ENCODE measurements at places on chromosomes 4 and X. TPM values are rescaled to one million over a fixed set of nuclear protein-coding genes. Genes with fewer than 3 reads are reported as not detected.

- no peaks in the 10 kb centered on the region for H3K4me1 ChIP-seq
- DNase-seq: no peak
- no peaks in the 10 kb centered on the region for H3K27me3 ChIP-seq
- H3K36me3 ChIP-seq: no peaks in the 10 kb centered on the region
- H3K4me3 ChIP-seq: no peak overlapping the region
These were observed 48.5 kb downstream of the NELFA start for GRCh38 chr4:1960170-1960825.

TIMM8A gene
- 4.9 TPM for total RNA-seq

- H3K27me3 ChIP-seq: no peaks in the 10 kb centered on the region
- no peaks in the 10 kb centered on the region for H3K36me3 ChIP-seq
- no peaks in the 10 kb centered on the region for H3K4me1 ChIP-seq
These were observed 868 bp downstream of the DACH2 start for GRCh38 chrX:86149119-86149518.

SEC24B gene
- 44.1 TPM for total RNA-seq

- no peak for DNase-seq
- H3K27ac ChIP-seq: no peak overlapping the region
- no peaks in the 10 kb centered on the region for H3K36me3 ChIP-seq
- H3K4me1 ChIP-seq: no peaks in the 10 kb centered on the region
- H3K4me3 ChIP-seq: no peak overlapping the region
These were observed 10.5 kb upstream of the UCP1 start for GRCh38 chr4:140579278-140579677.

DNA sequence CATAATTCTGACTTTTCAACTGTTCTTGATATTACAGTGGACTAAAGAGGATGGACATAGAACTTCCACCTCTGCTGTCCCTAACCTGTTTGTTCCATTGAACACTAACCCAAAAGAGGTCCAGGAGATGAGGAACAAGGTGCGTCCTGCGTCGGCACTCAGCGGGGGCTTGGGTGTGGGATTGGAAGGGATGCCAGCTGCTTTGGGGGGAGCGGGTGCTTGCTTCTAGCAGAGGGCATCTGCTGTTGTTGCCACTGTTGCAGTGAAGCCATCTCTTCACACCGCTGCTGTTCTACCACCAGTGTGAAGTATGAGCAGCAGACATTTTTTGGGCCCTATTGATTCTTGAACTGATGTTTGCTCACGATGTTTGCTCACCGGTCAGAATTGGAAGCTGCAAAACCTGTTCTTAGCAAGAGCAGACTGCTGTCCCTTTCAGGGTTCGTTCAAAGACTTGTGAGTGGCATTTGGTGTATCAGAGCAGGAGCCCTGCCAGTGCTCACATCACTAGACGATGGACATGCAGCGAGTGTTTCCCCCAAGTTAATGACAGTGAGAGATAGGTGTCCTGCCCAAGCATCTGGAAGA lies 55.4 kb downstream of the NOP14 start:
- H3K27me3 ChIP-seq: no peaks in the 10 kb centered on the region
- no peak overlapping the region for H3K4me3 ChIP-seq
- DNase-seq: peak; percentile 64
- peaks cover 6% of the 10 kb centered on the region for H3K36me3 ChIP-seq
- peaks cover 9% of the 10 kb centered on the region for H3K4me1 ChIP-seq
- peak overlapping the region; percentile 11 for H3K27ac ChIP-seq

CHRNA9 gene
- not detected for total RNA-seq

DNA sequence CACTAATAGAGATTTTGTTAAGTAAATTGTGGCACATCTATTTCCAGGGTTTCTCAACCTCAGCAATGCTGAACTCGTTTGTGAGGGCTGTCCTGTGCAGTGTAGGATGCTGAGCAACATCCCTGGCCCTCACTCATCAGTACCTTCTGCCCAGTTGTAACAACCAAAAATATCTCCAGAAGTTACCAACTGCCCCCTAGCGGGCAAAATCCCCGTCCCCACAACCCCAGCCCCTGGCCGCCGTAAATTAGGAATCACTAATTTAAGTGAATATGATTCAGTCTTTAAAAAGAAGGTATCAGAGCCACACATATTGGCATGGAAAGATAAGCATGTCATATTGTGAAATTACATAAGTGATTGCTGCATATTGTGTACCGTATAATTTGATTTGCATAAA lies 123.4 kb downstream of the ASB9 start:
- H3K36me3 ChIP-seq: no peaks in the 10 kb centered on the region
- H3K4me1 ChIP-seq: no peaks in the 10 kb centered on the region
- no peak for DNase-seq
- H3K27me3 ChIP-seq: no peaks in the 10 kb centered on the region
- no peak overlapping the region for H3K27ac ChIP-seq

DNA sequence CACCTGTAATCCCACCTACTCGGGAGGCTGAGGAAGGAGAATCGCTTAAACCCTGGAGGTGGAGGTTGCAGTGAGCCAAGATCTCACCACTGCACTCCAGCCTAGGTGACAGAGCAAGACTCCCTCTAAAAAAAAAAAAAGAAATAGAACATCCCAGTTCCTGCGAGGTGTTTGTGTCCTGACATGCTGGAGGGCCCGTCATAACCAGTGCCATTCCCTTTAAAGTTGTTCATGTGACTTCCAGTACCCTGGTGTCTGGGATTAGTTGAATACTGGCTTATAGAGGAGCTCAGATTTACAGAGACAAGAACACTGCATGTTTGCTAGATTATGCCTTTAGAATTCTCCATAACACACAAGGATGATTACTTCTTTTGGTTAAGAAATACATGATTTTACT lies 37.6 kb upstream of the TADA2B start:
- DNase-seq: no peak
- no peak overlapping the region for H3K4me3 ChIP-seq
- no peaks in the 10 kb centered on the region for H3K4me1 ChIP-seq
- peaks cover 2% of the 10 kb centered on the region for H3K36me3 ChIP-seq
- no peaks in the 10 kb centered on the region for H3K27me3 ChIP-seq

DNA sequence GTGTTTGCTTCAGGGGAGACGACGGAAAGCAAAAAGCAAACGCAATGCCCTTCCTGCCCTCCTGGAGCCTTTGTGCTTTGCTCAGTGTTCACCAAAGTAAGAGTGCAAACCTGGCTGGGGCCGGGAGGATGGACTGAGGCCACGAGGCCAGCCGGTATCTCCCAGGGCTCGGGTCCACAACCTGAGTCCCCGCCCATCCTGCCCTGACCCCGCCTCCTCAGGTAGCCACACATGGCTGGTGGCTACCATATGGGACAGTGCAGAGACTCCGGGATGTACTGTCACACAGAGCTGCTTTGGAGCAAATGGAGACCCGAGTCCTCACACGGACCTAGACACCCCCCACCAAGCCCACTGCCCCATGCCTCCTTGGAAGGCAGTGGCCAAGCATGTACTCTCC lies 4.8 kb downstream of the ATP2B3 start:
- H3K27me3 ChIP-seq: no peaks in the 10 kb centered on the region
- DNase-seq: no peak
- no peaks in the 10 kb centered on the region for H3K36me3 ChIP-seq
- H3K4me3 ChIP-seq: no peak overlapping the region
- no peaks in the 10 kb centered on the region for H3K4me1 ChIP-seq

DNA sequence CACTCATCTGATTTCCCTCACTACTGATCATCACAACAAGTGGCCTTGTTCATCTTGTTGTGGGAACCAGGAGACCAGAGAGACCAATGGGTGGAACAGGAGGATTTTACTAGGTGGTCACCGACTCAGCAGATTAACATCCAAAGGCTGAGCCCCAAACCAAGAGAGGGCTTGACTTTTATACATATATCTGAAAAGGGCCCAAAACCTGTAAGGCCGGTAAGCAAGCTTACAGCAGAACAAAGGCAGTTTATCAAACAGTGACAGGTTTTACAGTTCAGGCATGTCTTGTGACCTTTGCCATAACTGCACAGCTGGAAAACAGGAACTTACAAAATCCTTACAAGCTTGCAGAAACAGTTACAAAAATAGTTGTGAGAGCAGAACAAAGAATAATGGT lies 195.9 kb downstream of the OR13H1 start:
- no peak overlapping the region for H3K27ac ChIP-seq
- H3K4me1 ChIP-seq: no peaks in the 10 kb centered on the region
- no peaks in the 10 kb centered on the region for H3K36me3 ChIP-seq

DNA sequence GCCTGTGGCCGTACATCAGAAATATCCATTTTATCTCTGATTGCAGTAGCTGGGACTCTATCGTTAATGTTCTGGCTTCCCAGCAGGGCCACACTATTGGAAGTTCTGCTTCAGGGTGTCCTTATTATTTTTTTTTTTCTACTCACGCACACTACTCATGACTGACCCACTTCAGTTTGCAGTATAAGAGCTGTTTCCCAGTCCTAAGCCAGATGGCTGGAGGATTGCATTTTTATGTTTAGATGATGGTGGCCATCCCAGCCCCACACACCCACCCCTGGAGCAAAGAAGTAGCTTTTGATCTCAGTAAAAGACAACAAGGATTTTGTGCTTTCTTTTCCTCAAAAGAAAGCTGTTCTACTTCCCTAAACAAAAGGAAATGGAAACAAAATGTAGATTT lies 557.0 kb upstream of the GALNTL6 start:
- H3K36me3 ChIP-seq: no peaks in the 10 kb centered on the region
- H3K27me3 ChIP-seq: no peaks in the 10 kb centered on the region
- H3K4me3 ChIP-seq: no peak overlapping the region
- H3K4me1 ChIP-seq: no peaks in the 10 kb centered on the region
- no peak overlapping the region for H3K27ac ChIP-seq

VCX3B gene
- total RNA-seq: not detected

- H3K27ac ChIP-seq: no peak overlapping the region
- no peaks in the 10 kb centered on the region for H3K36me3 ChIP-seq
- H3K27me3 ChIP-seq: no peaks in the 10 kb centered on the region
- H3K4me1 ChIP-seq: no peaks in the 10 kb centered on the region
- DNase-seq: no peak
These were observed 36.6 kb downstream of the CHST7 start for GRCh38 chrX:46610070-46610658.

GRCh38 chr4:45453258-45453853 lies 670.5 kb downstream of the GABRG1 start:
- no peaks in the 10 kb centered on the region for H3K36me3 ChIP-seq
- H3K4me1 ChIP-seq: no peaks in the 10 kb centered on the region
- no peaks in the 10 kb centered on the region for H3K27me3 ChIP-seq
- no peak overlapping the region for H3K27ac ChIP-seq

GRCh38 chr4:41748074-41748570 lies 403 bp downstream of the PHOX2B start:
- no peak overlapping the region for H3K27ac ChIP-seq
- no peaks in the 10 kb centered on the region for H3K36me3 ChIP-seq
- H3K4me3 ChIP-seq: no peak overlapping the region
- DNase-seq: no peak
- no peaks in the 10 kb centered on the region for H3K4me1 ChIP-seq

CLGN gene
- total RNA-seq: 42.1 TPM

FBXL5 gene
- 123 TPM for total RNA-seq
